ENCODE measurements at places on chromosomes 4 and X.

DNA sequence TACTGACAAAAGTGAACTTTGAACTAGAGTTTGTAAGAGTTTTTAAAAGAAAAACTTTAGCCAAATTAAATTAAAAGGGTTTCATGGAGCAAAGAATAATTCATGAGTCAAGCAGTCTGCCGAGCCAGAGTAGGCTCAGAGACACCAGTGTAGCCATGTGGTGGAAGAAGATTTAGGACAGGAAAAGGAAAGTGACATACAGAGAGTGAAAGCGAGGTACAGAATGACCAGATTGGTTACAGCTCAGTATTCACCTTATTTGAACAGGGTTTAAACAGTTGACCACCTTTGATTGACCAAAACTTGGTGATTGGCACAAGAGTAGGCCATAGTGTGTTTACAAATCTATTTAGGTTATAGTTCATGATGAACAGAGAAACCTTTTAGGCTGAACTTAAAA is 377.8 kb downstream of the KLHL4 start:
- DNase-seq: no peak

GRCh38 chr4:112288455-112288854 is 2.8 kb upstream of the TIFA start:
- DNase-seq: no peak

DNA sequence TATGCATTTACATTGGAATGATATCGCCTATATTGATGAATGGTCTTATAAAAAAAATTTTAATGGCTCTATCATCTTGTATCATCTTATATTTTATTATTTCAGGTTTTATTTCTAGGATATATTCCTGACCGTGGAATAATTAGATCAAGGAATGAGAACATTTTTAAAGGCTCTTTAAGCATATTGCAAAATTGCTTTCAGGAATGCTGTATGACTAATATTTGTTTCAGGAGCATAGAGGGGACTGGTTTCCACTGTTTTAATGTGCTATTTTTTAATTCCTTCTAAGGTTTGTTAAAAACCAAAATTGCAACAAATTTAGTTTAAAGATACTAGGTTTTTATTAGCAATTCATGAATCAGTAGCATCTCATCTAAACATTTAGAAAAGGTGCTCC is 120.2 kb downstream of the BMPR1B start:
- DNase-seq: peak; percentile 31

- no peak for DNase-seq
These were observed 76.7 kb downstream of the LRBA start for GRCh38 chr4:150938417-150938816.

Data from EH (cell line).